Stimulated activated CD8-positive, alpha-beta memory T cell treated with anti-CD3 and anti-CD28 coated beads, Interleukin-15, amount 100 ng/mL, for 1 hour (primary cell): ENCODE measurements at places on chromosomes 5 and 9.

- no peak for DNase-seq
These were observed 5.5 kb downstream of the ARHGEF37 start for GRCh38 chr5:149586708-149587318.

DNA sequence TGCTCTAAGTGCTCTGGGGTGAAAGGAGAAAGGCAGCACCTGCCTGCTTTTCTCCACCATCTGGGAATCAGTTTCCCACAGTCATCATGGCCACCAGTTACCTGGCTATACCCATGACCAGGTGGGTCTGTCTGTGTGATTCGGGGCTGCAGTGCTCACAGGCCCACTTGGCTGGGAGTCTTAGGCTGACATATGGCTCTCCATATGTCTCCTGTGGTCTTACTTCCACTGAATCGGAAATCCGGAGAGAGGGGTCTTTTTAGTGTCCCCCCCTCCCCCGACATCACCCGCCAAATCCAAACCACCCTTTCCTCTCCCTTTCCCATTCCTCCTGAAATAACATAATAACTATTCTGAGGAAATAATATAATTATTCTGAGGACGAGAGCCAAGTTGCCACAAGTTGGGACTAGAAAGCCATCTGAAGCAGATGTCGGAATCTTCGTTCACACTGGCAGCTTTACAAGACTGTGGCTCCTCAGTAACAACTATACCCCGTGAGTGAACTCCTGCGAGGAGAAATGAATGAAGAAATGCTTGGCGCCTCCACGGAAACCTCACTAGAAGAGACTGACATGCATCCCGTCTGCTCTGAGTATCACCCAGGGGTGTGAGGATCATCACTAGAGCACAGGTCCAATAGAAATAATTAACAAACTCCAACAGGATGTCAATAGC lies 143.4 kb downstream of the MYO10 start:
- DNase-seq: no peak

GRCh38 chr9:17134396-17135294 lies at the start of gene CNTLN:
Gene CNTLN, plus strand, starts transcription at chr9:17135040. Its CDS starts 26 bp downstream, at chr9:17135066.
- DNase-seq: no peak

DNA sequence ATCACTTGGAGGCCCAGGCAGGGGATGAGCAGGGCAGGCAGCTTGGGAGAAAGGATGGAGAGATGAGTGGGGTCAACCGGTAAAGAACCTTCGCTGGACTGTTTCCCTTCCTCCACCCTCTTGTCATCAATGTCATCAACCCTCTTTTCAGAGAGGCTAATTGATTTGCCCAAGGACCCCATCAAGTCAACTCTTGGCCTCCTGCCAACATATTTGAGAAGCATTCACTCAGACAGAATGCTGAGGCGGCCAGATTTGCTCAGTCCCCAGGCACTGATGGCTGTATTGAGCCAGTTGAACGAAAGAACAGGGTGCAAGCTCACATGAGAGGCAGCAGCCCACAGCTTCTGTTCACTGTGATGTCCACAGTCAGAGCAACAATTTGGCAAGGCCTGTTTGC lies 193.5 kb downstream of the RFK start:
- DNase-seq: no peak

DNA sequence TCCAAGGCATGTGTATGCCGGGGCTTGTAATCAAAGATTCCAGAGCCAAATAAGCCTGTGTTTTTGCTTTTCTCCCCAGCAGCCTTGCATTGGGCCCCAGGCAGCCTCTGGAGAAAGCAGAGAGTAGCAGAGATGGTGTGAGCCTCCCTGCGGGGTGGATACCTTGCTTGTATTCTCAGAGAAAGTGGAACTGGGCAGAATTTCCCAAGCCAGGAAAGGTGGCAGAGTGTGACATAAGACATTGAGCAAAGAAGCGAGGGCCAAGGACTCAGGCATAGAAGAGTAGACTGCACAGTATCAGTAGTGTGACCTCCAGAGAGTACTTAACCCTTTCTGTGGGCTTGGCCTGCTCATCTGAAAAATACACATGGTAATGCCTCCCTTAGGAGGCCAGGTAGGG lies 1.6 kb upstream of the GSN start:
- no peak for DNase-seq

DNA sequence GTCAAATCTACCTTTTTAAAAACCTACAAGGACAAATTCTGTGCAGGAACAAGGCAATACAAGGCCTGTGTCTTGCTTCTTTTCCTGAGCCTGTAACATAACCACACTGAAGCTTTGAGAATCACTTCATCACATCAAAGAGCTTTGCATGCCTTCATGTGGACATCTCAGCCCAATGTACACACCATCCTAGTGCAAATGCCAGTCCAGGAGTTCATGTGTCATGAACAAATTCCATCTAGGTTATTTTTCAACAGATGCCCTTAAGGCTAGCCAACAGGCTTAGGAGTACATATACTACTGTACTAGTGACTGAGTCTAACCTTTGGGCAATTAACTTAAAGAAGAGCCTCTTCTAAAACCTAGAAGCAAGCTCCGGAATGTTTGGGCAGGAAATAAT lies 106.4 kb downstream of the CDH10 start:
- DNase-seq: no peak

GRCh38 chr5:168831383-168831782 lies 252.2 kb upstream of the PANK3 start:
- DNase-seq: no peak

GRCh38 chr5:158511454-158511853 lies 588.3 kb downstream of the EBF1 start:
- no peak for DNase-seq

GRCh38 chr9:92422611-92423338 lies 1.5 kb downstream of the OMD start:
- no peak for DNase-seq

DNA sequence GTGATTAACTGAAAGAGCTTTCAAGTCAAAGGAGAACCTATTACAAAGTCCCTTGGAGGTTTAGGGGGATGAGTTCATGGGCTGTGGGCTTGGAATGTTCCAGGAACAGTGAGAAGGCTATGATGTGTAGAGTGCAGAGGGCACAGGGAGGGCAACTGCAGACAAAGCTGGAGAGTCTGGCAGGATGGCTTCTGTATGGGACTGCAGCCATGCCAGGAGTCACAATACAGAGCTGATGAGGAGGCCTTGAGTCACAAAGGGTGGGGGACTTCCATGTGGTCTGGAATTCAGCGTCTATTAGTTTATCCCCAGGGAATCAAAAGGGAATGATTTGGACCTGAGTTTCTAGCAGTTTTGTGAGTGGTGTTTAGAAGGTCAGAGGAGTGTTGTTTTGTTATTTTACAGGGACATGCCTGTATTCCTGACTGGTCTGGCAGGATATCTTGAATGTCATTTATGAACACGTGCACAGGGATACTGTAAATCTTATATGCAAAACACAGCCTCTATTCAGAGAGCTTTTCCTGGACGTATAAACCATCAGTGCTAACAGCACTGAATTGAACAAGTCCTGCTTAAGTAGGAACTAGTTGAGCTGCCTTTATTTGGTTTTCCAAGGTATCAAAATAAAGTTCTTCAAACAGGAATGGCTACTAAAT lies 14.3 kb upstream of the TEK start:
- no peak for DNase-seq

- DNase-seq: no peak
These were observed 10.5 kb downstream of the ARSK start for GRCh38 chr5:95565280-95565920.

DNA sequence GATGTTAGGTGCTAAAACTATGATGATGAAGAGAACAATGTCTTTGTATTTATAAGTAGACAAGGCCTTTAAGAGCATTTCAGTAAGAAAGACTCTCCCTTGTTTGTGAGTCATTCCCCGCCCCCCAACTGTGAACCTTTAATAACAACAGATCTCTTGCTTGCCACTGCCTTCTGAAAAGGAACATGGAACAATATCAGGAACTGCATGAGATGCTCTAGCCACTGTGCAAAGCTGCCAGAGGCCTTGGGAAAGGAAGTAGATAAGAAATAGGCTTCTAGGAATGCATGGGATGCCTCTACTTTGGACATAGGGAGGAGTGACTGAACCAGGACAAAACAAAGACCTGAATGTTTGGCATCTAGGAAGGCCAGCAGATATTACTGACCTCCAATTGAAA lies 296.1 kb upstream of the MPDZ start:
- no peak for DNase-seq

DNA sequence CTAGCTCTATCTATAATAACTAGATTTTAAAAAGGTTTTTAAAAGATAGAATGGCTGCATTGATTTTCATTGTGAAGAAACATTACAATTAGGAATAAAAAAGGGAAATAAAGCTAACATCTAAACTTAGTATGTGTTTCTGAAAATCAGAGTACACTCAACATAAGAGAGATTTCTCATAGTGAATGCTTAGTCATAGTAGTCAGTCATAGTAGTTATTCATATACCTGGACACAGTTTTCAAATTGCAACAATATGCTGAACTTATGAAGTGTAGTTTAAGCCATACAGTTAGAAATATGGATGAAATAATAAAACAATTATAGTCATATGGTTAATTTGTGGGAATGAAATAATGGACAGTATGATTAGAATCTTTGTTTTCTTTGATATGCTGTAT lies 273.0 kb upstream of the CTNND2 start:
- no peak for DNase-seq

GRCh38 chr5:173802670-173803165 lies 85.4 kb upstream of the CPEB4 start:
- no peak for DNase-seq

- DNase-seq: no peak
These were observed 87.1 kb upstream of the ELL2 start for GRCh38 chr5:96048763-96049162.

DNA sequence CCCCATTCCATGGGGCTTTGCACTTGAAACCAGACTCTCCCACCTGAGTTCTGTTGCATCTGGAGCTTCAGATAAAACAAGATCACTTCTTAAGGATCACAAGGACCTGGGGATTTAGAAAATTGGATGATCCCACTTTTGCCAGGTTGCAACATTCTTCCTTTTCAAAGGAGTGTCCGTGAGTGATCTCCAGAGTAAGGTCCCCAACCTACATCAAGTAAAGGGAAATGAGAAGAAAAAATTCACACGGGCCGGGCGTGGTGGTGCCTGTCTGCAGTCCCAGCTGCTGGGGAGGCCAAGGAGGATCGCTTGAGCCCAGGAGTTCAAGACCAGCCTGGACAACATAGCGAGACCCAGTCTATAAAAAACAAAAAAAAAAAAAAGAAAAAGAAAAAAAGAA lies 41.2 kb upstream of the COL5A1 start:
- DNase-seq: no peak

DNA sequence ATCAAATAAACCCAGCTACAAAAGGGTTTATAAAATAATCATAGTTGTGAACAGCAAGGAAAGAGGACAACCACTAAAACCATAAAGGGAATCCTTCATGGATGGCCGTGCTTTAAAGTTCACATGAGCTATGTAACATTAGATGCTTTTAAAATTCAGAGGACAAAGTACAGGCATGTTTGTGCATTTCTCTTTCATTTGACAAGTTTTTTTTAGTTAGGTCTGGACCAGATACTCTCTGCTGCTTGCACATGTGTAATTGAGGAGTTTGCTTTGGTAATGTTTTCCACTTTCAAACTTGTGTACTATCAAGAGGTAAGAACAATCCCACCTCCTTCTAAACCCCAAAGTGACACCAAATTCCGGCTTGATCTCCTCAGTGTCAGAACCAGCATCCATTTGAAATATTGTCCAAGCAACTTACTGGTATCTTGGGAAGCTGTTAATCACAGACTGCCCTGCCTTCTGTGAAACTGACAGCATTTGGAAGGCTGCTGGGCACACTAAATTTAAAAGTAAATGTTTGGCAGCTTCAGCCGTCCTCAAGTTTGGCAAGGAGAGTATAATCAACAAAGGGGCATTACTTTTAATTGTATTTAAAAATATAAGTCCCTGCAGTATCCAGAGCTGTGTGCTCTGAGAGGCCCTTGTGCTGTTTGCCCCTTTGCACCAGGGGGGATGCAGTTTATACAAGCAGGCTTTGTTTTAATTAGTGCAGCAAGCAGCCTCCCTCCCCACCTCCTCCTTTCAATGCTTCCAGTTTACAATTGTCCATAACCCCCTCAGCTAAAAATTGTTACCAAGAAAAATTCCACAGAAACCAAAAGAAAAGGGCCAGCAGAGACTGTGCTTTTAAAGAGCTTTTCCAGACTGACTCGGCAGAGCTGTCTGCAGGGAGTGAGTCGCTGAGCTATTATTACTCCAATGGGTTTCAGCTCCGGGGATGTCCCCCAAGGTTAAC lies 328.3 kb upstream of the MPDZ start:
- DNase-seq: no peak
